ENCODE measurements at places on chromosomes 2 and 18.

- no peak for DNase-seq
Measured at GRCh38 chr2:189024901-189025618, 50.9 kb downstream of the COL3A1 start.

DNA sequence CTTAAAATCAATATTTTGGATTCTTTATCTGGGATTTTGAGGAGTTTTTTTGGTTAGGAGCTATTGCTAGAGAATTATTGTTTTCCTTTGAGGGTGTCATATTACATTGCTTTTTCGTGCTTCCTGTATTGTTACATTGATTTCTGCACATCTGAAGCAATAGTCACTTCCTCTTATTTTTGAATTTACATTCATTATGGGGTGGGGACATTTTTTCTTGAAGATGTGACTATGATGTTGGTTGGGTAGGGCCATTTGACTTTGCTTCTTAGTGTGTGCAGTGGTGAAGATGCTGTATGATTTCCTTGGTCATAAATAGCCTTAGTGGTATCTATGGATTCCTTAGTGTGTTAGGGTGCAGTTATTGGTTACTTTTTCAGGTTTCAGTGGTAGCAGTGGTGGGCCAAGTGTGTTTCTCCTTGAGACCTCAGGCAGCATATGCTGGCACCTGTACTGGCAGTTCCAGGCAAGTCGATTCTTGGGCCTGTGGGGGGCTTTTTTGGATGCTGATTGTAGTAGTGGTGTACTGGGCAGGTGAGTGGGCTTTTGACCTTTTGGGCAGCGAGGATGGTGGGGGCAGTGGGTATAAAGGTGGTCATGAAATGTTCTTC is 61.8 kb downstream of the ARHGAP25 start:
- DNase-seq: no peak

DNA sequence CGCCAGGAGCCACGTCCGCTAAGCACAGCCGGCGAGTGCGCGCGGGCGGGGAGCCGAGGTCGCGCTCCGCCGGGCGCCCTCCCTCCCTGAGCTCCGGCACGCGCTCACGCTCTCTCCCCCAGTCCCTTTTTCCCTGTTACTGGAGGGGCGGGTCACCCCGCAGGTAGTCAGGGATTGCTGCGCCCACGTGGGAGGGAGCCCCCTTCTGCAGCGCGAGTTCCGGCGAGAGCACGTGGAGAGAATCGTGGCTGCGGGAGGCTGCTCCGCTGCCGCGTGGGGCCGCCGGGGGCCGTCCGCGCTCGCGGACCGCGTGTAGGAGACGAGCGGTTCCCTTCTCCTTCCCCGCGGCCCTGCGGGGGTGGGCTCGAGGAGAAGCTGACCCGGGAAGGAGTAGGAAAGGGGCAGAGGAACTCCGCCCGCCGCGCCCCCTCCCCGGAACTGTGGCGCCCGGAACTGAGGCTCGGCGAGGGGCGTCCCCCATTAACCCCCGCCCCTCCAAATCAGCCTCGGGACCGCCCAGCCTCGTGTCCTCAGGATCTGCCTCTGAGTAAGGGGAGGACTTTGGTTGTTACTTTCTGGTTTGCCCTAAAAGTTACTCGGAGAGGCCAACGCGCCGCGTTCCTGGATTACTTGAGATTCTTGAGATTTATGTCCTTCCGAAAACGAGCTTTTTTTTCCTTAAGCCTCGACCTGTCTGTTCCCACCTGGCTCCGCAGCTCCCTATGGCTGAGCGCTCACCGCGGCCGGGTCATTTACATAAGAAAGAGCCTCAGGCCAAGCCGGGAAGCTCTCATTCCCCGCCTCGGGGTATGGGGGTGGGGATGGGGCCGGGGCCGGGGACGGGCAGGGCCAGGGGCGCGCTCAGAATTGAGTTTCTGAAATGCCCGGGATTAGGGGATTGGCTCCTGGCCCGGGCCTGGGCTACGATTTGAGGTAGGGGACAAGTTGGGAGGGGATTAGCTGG is 1.1 kb downstream of the HK2 start:
- DNase-seq: peak; percentile 64

- no peak for DNase-seq
Measured at GRCh38 chr2:235157746-235158482, 206.1 kb downstream of the SH3BP4 start.

GRCh38 chr2:157082950-157083349 is 174.6 kb upstream of the GALNT5 start:
- no peak for DNase-seq

- DNase-seq: peak; percentile 36
Measured at GRCh38 chr2:241788572-241788971, 11.9 kb downstream of the GAL3ST2 start.

DNA sequence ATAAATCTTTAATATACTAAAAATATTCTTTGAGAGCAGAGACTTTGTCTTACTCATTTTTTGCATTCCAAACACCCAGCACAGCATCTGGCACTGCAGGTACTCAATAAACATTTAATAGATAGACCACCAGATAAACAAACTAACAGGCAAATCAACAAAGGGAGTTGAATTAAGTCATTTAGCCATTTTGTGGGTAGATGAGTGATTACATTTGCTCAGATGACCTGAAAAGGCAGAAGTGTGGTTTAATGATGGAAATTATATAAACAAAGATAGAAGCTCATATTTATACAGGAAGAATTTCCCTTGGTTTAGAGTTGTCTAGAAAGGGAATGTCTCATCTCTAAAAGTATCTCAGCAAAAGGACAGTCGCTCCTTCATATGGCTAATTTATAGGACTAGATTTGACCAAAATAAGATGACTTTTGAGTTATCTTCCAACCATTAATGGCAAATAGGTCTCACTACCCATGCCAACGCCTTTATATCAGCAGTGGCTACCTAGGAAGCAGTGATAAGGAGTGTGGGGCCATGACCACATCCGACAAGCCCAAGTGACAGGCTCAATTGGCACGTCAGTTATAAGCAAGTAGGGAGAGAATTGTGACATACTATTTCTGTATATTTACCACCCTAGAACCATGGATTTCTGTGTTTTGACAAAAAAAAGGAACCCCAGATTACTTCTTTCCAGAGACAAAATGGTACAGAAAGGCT is 173.5 kb downstream of the ATAD2B start:
- DNase-seq: no peak

GRCh38 chr2:205775097-205775877 is 93.0 kb downstream of the NRP2 start:
- DNase-seq: no peak

GRCh38 chr2:196594158-196594557 is 45.4 kb upstream of the CCDC150 start:
- DNase-seq: no peak

- DNase-seq: no peak
Measured at GRCh38 chr2:216308576-216308975, 63.7 kb downstream of the MARCHF4 start.

GRCh38 chr2:72803626-72804320 is 22.1 kb downstream of the EXOC6B start:
- no peak for DNase-seq

DNA sequence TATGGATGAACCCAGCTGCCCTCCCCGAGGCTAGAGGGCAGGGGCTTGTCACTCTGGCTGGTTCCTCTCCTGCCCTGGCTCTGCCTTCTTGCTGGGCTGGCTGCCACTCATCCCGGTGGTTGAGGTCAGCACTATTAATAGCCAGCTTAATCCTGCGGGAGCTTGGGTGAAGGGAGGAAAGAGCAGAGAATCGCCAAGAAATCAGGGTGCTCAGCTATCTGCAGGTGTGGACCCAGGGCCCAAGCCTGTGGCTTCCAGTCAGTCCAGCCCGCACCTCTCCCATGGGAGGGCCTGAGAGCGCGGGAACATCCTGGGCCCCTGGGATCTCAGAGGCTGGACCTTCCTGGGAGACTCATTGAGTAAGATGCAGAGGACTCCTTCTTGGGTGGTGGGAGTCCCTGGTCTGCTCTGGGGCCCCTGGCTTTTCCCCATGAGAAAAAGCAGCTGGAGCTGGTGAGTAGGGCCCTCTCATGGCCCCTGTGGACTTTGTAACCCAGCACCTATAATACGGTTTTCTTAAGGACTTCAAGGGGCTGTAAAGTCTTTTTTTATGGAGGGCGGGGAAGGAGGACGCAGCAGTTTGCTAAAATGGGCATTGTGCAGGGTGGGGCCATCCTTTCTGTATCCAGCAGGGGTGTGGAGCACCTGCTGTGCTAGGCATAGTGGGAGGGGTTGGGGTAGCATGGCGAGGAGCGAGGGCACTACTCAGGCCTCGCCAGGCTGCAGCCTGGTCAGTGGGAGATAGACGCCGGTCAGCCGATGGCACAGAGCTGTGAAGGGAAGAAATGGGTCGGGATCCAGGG is 27.4 kb upstream of the CNNM3 start:
- no peak for DNase-seq

- DNase-seq: no peak
Measured at GRCh38 chr2:40343902-40344301, 108.0 kb downstream of the SLC8A1 start.

DNA sequence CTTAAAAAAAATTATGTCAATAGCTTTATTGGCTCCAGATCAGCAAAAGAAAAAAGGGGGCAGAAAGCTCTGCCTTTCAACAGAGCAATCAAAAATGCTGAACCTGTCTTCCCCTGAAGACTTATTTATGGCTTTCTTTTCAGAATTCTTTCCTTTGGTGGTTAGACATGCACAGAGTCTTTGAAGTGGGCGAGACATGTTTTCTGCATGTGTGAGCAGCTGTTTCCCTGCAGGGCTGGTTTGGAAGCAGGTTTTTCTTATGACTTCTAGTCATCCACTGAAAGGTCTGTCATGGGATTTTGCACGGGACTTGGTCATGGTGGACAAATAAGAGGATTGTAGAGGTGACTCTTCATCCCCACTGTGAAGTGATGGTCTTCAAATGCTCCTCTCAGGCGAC is 160.3 kb downstream of the VAPA start:
- DNase-seq: no peak

- DNase-seq: peak; percentile 72
Measured at GRCh38 chr2:42102024-42102590, 54.3 kb downstream of the PKDCC start.

- DNase-seq: no peak
Measured at GRCh38 chr2:14492920-14493503, 139.5 kb upstream of the LRATD1 start.

DNA sequence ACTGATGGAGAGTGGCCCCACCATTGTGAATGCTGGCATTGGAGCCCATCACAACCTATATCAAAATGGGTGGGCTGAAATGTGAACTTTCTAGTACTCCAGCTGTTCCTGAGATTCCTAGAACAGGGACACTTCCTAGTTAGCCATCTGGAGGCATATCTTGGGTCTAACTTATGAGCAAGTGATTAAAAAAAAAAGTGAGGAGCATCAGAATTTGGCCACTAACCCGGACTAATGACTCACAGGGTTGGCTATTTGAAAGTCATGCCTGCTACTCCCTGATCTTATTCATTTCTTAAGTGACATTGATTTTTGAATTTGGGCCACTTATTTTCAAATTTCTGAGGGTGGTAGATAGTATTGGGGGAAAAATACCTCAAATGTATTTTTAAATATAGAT is 216.6 kb downstream of the HRH4 start:
- no peak for DNase-seq

- no peak for DNase-seq
Measured at GRCh38 chr18:64245126-64245861, 96.4 kb upstream of the LINC00305 start.

GRCh38 chr2:1967242-1968208 is 223.2 kb upstream of the PXDN start:
- DNase-seq: no peak

GRCh38 chr2:239245872-239246721 is 154.7 kb downstream of the HDAC4 start:
- DNase-seq: no peak

- no peak for DNase-seq
Measured at GRCh38 chr2:70678576-70679143, 89.3 kb downstream of the ADD2 start.

DNA sequence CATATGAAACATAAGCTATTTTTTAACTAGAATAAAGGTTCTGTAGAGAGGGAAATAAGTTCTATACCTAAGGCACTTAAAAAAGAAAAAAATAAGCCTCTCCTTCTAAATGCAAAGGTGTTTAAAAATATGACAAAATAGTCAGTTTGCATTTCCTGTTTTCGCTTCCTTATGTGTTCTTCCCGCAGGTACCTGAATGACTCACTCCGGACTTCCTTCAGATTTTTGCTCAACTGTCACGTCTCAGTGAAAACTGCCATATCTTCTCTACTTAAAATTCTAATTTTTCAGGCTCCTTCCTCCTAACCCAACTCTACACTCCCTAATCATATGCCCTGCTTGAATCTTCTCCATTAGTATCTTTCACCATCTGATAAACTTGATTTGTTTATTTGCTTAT is 1333.1 kb downstream of the LRP1B start:
- DNase-seq: no peak

DNA sequence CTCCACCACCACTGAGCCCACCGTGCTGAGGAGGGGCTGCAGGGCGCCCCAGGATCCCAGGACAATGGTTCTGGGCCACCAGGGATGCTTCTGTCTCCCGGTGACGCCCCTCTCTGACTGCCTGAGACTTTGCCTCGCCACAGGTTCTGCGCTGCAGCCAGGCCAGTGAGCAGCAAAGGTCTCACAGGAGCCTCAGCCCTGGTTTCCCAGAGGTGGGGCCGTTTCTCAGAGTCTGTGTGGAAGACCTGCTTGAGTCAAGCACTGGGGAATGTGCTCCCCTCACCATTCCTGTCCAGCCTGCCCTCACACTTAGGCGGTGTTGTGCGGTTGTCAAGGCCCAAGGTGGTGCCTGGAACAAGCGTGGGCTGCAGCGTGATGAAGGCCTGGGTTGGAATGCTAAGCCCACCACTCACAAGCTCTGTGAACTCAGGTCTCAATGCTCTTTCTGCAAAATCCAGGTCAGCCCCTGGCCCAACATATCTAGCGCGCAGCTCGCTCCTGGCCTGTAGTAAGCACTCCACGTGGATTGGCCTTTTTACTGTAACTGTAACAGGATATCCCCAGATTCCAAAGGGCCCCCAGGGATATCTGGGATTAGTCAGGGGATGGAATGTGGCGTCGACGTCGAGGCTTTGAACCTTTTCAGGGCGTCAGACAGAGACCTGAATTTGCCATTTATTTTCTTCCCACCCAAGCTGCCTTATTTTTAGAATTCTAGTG is 47.6 kb downstream of the PLB1 start:
- DNase-seq: no peak

DNA sequence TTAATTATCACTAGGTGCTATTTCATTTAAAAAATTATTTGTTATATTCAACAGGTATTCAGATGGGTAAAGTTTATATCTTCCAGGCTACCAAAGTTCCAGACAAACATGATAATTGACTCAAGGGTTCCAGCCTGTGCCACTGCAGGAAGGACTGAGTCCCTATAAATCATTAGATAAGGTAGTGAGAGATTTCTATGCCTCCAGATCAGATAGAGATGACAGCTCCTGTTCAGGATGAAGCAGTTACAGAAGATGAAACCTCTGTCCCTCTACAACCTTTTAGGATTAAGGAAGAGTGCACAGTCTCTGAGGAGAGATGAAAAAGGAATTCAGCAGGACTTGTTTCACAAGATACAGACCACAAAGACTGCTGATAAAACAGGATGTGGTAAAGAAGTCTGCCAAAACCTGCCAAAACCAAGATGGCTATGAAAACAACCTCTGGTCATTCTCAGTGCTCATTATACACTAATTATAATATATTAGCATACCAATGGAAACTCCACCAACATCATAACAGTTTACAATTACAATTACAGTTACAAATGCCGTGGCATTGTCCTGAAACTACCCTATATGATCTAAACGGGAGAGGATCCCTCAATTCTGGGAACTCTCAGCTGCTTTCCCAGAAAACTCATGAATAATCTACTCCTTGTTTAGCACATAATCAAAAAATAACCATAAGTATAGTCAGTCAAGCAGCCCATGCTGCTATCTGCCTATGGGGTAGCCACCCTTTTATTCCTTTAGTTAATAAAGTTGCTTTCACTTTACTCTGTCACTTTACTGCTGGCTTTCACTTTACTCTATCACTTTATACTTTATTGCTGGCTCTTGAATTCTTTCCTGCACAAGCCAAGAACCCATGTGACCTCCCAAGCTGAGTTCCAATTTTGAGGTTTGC is 288.5 kb downstream of the PDE11A start:
- no peak for DNase-seq
